ENCODE measurements at places on chromosomes 6 and 20. TPM values are rescaled to one million over a fixed set of nuclear protein-coding genes. Genes with fewer than 3 reads are reported as not detected.

DNA sequence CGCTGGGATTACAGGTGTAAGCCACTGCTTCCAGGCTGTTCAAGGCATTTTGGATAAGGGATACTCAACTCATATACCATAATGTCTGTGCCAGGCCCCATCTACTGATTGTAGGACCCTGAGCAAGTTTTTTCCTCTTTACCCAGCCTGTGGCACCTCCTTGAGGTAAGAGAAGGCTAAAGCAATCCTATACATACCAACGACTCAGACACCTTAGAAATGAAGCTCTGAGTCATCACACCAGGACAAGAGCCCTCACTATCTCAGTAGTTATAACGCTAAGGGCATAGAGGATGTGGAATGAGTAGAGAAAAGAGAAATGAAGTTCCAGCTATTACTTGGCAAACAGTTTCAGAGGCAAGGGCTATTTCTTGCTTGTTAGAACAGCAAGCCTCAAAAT is 16.9 kb downstream of the NDRG3 start:
- DNase-seq, result no peak

DNA sequence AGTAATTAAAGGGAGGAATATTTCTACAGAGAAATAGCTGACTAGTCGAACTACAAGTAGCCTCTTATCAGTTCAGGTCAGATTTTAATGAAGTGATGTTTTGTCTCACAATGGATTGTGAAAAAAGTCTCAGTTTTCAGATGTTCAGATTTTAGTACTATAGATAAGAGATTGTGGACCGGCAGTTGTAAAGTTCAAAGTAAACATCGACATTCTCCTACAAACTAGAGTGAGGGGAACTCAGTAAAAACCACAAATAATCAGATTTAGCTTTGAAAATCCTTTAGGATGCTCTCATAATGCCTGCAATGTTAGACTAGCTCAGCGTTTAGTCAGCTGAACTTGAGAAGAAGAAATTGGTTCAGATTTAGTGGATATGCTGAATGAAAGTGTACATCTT is 39.9 kb downstream of the RCAN2 start:
- DNase-seq, result no peak

CDH4 gene
- total RNA-seq, result 0.14 TPM

DNA sequence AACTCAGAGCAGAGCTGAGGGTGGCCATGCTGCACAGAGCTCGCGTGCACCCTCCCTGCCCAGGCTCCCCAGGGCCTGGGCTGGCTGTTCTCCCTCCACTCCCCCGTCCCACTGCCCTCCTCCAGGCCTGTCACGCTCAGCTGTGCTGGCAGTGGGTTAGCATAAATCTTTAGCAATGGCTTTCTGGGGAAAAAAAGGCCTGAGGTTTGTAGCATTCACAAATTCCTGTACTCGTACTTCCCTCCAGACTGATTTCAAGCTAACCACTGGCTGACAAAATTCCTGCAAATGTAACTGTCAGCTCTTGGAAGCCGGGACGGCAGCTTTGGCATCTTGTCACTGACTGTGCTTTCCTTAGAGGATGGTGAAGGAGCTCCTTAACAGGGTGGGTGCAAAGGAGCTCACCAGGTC is 22.3 kb upstream of the SMOC2 start:
- DNase-seq, result no peak

GRCh38 chr20:59771506-59772372 is 161.7 kb downstream of the SYCP2 start:
- DNase-seq, result no peak

CTCFL gene
- total RNA-seq, result not detected

DNA sequence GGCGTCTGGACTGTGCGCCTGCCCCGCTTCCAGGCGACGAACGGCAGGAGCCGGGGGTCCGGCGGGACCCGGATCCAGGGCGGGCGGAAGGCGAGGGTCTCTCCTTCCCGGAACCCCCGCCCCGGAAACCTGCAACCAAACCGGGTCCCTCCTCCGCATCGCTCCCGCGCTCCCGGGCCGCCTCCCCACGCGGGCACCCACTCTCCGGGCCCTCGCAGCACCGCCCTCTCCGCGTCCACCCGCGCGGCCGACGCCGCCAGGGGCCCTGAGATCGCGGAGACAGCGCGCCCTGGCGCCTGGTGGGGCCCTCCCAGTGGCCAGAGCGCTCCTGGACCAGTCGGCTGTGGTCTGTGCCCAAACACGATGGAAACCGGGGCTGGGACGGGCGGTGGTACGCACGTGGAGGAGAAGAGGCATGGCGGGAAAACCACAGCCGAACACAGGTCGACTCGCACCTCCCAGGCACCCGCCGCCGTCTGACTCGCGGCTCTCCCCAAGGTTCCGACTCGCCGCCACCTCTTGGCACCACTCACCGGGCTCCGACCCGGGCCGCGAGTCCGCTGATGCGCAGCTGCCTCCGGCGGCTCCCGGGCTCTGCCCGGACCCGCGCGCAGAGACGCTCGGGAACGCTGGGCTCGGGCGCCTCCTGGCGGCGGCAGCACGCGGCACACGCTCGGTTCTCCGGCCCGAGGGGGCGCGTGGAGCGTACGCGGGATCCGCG is 7.9 kb downstream of the NKX2-2 start:
- DNase-seq, result peak; percentile 74

DNA sequence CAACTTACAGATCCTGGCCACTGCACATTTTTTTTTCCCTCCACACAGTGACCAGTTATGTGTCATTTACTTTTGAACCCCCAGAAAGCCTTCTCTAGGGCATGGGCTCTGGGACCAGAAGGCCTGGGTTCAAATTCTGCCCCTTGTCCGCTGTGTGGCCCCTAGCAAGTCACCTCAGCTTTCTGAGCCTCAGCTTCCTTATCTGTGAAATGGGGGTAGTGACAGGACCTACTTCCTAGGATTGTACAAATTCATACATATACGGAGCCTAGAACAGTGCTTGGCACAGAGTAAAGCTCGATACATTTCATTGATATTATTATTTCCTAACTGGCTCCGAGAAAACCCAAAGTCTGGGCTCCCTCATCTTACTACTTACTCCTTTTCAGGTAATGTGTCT is 1.6 kb downstream of the BPI start:
- DNase-seq, result no peak

DNA sequence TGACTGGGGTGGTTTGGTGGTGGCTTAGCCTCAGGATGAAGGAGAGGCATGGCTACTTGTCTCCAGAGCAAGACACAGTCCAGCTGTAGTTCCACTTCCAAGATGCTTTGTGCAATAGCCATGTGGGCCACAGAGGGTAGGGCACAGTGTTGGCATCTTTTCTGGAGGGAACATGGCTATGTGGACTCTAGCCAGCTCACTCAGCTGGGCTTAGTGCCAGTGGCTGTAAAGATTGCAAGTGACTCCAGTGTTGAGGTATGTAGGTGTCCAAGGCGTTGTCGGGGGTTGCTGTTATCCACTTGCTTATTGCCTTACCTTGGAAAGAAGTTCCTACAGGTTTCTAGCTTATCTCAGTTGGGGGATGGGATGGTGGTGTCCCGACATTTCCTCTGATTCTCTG is 233.4 kb downstream of the CD109 start:
- DNase-seq, result no peak

DNA sequence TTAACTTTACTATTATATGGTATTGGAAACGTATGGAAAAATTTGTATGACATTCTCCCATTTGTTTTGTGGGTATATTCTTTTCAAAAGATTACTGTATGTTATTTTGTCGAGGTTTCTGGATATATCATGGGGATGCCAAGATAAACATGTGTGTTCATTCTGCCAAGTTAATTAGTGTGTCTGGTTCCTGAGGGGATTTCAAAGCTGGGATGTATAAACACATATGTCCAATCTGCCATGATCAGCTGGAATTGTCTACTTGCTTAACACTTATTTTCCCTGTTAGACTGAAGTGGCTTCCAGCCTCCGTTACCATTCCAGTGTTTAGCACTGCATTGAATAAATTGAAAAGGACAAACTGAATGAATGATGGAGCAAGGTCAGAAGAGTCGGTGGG is 86.2 kb downstream of the DNAH8 start:
- DNase-seq, result no peak

ZSCAN23 gene
- total RNA-seq, result 0.25 TPM

- no peak for DNase-seq
Observed at GRCh38 chr20:44028003-44028730, 113.5 kb downstream of the TOX2 start.

DNA sequence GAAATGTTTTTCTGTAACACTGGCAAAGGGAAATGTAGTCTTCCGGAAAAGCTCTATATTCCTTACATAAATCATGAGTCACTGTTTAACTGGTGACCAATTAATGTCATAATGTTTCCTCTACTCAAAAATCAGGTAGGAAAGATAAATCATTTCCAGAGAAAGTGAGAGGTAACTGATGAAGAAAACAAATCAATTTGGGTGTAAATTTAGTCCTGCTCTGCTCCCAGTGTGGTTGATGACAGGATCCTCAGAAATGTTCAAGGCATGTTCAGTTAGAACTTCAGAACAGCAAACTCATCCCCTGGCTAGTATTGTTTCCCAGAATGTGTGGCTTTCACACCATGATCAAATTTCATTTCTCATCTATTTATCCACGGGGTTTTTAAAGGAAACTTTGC is 38.8 kb upstream of the SPACA1 start:
- no peak for DNase-seq

DNA sequence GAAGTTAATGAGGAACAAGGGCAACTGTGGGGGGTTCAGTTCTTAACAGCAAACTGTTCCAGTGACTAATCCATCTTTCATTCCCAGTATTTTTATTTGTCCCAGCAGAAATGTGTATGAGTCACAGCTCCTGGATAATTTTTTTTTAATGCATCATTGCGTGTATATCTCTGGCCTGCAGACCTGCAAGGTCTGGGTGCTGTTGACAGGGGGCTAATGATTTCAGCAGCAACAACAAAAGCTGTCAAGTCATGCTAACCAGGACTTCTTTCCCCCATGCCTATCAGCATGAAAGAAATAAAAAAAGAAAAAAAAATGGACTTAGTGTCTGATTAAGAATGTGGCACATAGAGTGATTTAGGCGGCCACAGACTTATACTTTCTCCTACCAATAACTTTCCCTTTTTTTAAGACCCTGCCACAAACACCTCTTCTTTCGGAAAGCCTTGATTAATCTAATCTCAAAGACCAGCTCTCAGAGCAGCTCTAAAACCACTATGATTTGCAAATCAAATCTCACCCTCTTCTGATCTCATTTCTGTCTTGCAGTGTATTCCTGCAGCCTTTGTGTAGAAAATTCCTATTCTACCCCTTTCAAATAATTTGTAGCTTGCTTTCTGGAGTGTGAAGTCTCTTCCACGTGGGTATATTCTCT is 14.2 kb upstream of the PREX1 start:
- DNase-seq, result no peak

PSMG4 gene
- total RNA-seq, result 11.0 TPM

MAS1L gene
- total RNA-seq, result not detected

DNA sequence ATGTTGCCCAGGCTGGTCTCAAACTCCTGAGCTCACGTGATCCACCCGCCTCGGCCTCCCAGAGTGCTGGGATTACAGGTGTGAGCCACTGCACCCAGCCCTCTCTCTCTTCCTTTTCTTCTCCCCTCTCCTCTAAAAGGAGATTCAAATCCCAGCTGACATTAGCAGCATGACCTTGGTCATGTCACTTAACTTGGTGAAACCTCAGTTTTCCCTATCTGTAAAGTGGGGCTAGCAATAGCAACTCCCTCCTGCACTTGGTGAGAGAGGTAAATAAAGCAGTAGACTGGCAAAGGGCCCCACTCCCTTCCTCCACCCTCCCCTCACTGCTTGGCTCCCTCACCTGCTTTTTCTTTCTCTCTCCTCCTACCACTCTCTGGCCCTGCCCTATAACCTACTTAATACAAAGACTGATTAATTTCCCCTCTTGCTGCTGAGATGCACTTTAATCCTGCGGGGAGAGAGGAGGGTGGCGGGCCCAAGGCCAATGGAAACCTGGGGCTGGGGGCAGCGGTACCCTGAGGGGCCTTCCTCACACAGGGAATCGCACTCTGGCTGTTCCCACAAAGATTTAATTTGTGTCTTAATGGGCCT is 54.2 kb upstream of the ZFAND3 start:
- peak; percentile 62 for DNase-seq

RSPO3 gene
- 2.6 TPM for total RNA-seq

- no peak for DNase-seq
Observed at GRCh38 chr6:72746276-72746675, 124.4 kb downstream of the KCNQ5 start.

OPRL1 gene
- total RNA-seq, result 0.22 TPM

DEFB128 gene
- not detected for total RNA-seq

MPIG6B gene
- not detected for total RNA-seq

DNA sequence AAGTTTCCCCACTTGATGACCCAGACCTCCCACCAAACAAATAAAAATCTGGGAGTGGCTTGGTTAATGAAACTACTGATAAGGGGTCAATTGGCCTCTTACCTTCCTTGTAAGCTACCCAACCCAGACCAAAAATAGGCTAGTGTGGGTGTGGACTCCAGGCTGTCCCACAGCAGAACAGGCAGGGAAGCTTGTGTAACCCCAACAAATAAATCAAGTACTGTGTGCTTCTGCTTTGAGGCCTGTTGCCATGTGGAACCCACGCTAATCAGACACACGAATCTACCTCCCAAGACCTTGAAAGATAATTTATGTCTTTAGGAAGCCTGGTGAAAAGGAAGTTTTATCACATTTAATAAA is 33.7 kb upstream of the PAQR8 start:
- DNase-seq, result no peak

XKR7 gene
- total RNA-seq, result not detected

DNA sequence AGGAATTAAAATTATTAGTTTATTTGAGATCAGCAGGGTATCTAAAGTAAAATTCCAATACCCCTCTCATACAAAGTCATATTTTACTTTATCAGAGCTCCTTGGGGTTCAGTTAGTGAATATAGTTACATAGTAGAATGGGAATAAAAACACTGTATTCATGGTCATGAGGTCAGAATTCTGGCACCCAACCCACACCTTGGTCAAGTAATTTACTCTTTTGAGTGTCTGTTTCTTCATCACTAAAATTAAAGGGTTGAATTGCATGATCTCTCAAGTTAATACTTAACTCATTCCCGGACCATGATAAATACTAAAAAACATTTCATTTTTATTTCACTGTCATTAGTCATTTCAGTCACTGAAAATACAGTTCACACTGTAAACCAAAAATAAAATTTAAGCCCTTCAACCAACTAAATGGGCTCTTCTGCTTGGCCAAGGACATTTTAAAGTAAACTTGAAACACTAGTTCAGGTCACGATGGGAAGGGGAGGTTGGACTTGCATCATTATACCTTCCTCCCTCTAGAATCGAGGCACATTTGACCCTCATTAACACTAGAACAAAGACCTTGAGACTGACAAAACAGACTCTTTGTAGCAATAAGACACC is 21.1 kb upstream of the HLA-DRB1 start:
- no peak for DNase-seq

GRCh38 chr6:32604434-32604877 is 14.8 kb upstream of the HLA-DRB1 start:
- DNase-seq, result no peak

SLC2A4RG gene
- total RNA-seq, result 180 TPM

DNA sequence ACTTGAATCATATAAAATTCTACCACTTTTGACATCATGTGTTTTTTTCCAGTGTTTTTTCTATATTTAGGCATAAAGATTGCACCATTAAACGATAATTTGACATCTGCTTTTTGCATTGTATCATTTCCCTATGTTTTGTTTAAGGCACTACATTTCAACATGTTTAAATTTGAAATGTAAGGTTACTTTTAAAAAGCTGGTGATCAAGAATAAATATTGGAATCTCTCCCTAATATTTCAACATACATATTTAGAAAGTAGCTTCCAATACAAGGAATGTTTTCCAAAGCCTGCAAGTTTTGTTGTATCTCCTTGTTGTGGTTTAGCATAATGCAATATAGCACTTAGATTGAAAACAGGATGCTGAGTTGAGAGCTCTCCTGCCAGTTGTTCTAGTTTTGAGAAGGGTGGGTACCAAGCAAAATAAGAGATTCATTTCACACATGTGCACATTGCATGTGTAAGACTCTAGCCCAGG is 76.5 kb downstream of the SYNJ2 start:
- DNase-seq, result no peak
